ENCODE measurements at places on chromosomes 12 and 14. TPM values are rescaled to one million over a fixed set of nuclear protein-coding genes. Genes with fewer than 3 reads are reported as not detected.

TEX52 gene
- total RNA-seq = not detected

DIO3 gene
- total RNA-seq = not detected

DNA sequence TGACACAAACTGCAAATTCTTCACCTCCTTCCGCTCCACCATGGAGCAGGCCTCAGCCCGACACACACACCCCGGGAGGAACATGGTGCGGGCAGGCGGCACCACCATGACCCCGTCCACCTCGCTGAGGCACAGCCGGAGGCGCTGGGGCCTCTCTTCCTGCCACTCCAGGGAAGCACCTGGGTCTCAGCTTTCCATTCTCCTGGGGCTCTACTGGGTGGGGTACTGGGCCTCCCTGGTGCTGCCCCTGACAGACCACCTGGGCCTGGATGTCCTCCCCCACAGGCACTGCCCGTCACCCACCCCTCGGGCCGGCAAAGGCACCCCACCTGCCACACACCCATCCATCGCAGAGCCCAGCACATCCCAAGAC lies 9.9 kb downstream of the AKT1 start:
- no peaks in the 10 kb centered on the region for H3K27me3 ChIP-seq
- H3K27ac ChIP-seq = no peak overlapping the region
- no peak for DNase-seq
- peaks cover 5% of the 10 kb centered on the region for H3K36me3 ChIP-seq
- no peaks in the 10 kb centered on the region for H3K4me1 ChIP-seq

GRCh38 chr12:80317307-80317706 lies 126.7 kb upstream of the PTPRQ start:
- no peaks in the 10 kb centered on the region for H3K4me1 ChIP-seq
- H3K27me3 ChIP-seq = peaks cover 34% of the 10 kb centered on the region
- H3K27ac ChIP-seq = no peak overlapping the region
- no peak overlapping the region for H3K4me3 ChIP-seq
- no peak for DNase-seq

- H3K4me1 ChIP-seq = no peaks in the 10 kb centered on the region
- peaks cover 48% of the 10 kb centered on the region for H3K27me3 ChIP-seq
- no peak for DNase-seq
- no peaks in the 10 kb centered on the region for H3K36me3 ChIP-seq
- no peak overlapping the region for H3K27ac ChIP-seq
- no peak overlapping the region for H3K4me3 ChIP-seq
Measured at GRCh38 chr12:33602515-33602914, 162.9 kb upstream of the SYT10 start.

DNA sequence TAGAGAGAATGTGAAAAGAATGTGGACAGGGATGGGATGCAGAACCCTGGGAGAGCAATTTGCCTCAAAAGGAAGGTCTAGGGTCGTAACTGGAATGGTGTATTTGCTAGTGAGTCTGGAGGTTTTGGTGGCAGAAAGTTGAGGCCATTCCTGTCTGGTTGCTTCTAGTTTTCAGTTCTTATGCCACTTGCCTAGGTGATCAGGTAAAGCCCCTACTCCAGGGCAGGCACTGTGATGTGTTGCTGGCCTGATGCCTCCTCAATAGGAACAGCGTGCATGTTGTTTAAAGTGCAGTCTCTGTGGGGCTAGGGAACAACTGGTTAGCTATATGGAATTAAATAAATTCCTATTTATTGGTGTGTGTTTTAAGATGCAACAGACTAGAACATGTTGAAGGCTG lies 6.4 kb downstream of the OS9 start:
- peaks cover 46% of the 10 kb centered on the region for H3K36me3 ChIP-seq
- DNase-seq = no peak
- H3K27me3 ChIP-seq = no peaks in the 10 kb centered on the region
- no peak overlapping the region for H3K27ac ChIP-seq
- H3K4me3 ChIP-seq = no peak overlapping the region
- no peaks in the 10 kb centered on the region for H3K4me1 ChIP-seq

DNA sequence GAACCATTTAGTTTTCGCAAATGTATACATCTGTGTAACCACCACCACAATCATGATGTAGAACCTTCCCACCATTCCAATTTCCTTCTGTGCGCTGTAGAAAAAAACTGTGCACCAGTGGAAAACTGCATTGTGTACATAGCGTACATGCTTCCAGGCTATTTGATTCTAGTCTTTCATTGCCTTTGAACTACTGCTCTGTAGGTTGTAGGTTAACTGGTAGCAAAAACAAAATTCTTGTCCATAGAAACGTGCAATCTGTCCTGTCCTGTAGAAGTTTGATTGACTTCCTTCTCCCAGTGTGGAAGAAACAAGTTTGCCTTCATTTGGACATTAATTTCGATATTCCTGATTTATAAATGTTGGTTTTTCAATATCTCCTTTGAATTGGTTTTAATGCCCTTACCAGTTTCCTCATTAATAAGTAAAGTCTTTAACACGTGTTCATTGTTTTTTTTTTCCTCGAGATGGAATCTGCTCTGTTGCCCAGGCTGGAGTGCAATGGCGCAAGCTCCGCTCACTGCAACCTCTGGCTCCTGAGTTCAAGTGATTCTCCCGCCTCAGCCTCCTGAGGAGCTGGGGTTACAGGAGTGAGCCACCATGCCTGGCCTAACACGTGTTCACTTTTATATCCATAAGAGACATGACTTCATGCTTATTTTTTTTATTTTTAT lies 3.6 kb upstream of the ISM2 start:
- no peaks in the 10 kb centered on the region for H3K4me1 ChIP-seq
- no peaks in the 10 kb centered on the region for H3K27me3 ChIP-seq
- DNase-seq = no peak
- H3K4me3 ChIP-seq = no peak overlapping the region
- H3K36me3 ChIP-seq = no peaks in the 10 kb centered on the region
- no peak overlapping the region for H3K27ac ChIP-seq
